ENCODE measurements at places on chromosomes 4 and X.

DNA sequence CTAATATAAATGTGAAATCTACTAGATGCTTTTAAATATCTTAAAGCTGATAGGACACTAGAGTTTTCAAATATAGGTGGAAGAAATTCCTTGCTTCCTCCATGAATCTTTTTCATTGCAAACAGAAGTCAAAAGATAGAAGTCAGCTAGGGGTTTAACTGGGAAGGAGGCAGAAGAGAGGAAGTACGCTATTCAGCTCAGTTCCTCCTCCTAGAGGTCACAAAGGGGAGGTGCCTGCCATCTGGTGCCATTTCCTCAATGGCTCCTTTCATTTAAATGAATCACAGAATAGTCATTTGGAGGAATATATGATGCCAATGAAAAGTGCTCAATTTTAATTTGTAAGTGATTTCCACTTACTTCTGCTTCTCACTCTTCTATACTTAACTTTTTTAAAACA lies 8.5 kb downstream of the COL25A1 start:
- DNase-seq: no peak

- no peak for DNase-seq
Observed at GRCh38 chr4:28462766-28463700, 1602.4 kb downstream of the STIM2 start.

DNA sequence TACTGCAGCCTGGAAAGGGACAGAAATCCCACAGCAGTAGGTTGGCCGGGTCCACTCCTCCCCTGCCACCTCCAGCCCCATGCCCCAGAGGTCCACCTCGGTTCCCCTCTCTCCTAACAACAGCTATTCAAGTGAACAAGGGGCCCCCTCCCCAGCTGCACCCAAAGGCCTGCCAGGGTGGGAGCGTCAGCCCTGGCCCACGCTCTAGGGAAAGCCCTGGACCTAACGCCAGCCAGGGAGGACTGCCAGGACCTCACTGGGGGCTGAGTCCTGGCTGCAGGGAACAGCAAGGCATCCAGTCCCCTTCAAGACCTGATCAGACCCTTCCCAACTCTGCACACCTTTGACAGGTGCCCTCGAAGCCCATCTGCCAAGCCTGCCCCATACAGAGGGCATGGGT lies 13.2 kb downstream of the SLC6A8 start:
- DNase-seq: no peak

DNA sequence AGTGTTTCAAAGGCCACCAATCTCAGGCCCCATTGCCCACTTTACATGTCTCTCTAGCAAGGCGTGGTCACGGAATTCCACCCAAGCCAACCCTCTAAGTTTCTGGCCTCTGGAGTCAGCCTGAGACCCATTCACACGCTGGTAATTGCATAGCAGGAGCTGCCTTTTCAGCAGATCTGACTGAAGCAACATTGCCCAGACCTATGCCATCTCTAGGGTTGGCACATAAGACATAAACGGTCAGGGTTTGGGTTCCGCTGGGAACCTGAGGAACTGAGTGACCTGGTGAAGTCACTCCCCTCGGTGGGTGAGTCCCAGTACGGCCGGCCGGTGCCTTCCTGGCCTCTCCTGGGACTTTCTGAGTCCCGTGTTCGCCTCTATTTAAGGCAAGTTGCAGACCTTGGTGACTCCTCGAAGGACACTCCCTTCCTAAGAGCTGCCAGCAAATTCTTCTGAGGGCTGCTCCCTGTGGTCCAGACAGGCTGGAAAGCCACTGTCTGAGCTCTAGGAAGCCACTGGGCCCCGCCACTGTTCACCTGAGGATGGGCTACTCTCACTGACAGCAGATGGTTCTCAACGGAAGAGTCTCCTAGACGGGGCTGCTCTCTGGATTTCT lies 15.9 kb downstream of the CTAG1A start:
- DNase-seq: no peak

- no peak for DNase-seq
Observed at GRCh38 chr4:77025643-77026321, 50.0 kb downstream of the CCNI start.

GRCh38 chrX:10030570-10030969 lies 63.4 kb downstream of the CLDN34 start:
- no peak for DNase-seq

DNA sequence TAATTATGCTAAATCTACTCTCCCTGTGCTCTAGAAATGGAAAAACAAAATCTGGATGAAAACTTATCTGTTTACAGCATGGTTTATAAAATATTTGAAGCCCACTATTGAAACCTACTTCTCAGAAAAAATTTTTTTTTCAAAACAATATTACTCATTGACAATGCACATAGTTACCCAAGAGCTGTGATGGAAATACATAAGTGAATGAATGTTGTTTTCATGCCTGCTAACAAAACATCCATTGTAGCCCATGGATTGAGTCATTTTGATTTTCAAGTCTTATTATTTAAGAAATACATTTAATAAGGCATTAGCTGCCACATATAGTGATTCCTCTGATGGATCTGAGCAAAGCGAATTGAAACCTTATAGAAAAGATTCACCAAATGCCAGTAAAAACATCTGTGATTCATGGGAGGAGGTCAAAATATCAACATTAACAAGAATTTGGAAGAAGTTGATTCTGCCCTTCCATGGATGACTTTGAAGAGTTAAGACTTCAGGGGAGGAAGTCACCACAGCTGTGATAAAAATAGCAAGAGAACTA lies 144.7 kb upstream of the HHIP start:
- DNase-seq: no peak

GRCh38 chr4:177483271-177483670 lies 41.0 kb upstream of the AGA start:
- no peak for DNase-seq

DNA sequence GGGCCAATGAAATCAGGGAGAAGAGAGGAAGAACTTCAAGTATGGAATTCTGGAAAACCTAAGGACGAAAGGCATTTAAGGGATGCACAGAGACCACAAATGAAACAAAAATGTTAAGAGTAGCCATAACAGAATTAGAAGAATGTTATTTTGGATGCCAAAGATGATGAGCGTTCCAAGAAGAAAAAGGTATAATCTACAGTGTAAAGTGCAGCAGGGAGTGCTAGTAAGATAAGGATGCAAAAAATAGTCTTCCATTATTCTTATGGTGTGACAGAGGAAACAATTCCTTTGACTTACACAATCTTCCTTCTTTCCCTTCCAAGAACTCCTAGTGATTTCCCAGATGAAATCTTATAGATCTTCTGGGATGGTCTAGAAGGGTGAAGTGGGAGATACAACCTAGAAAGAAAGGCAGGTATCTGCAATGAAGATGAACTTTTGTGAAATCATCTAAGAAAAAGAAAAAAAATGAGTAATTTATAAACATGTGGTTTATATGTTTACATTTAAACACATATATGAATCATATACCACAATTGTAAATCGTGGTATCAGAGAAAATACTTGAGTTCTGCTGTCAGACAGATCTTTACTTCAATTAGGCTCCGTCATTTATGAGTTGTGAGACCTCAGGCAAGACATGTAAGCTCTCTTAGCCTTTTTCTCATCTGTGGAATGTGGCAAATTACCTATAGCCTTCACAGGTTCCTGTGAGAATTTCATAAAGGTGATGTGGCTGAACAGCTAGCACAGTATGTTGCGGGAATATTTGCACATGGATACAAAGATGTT lies 8.1 kb downstream of the MORF4L2 start:
- DNase-seq: no peak

GRCh38 chr4:185683222-185683621 lies 128.8 kb downstream of the SORBS2 start:
- DNase-seq: no peak
